Left ventricle myocardium inferior (tissue), 1 donor: ENCODE measurements at places on chromosomes 6 and 20. TPM values are rescaled to one million over a fixed set of nuclear protein-coding genes. Genes with fewer than 3 reads are reported as not detected.

Gene RIPPLY2
- not detected for total RNA-seq

Gene PAK5
- not detected for total RNA-seq

Gene CCDC167
- total RNA-seq: 28.1 TPM

Gene DNAJC5
- 42.8 TPM for total RNA-seq

Gene TCF21
- 5.3 TPM for total RNA-seq

Gene HLA-DOA
- total RNA-seq: 1.8 TPM

Gene NSFL1C
- 56.6 TPM for total RNA-seq

Gene TNNC2
- 0.33 TPM for total RNA-seq

DNA sequence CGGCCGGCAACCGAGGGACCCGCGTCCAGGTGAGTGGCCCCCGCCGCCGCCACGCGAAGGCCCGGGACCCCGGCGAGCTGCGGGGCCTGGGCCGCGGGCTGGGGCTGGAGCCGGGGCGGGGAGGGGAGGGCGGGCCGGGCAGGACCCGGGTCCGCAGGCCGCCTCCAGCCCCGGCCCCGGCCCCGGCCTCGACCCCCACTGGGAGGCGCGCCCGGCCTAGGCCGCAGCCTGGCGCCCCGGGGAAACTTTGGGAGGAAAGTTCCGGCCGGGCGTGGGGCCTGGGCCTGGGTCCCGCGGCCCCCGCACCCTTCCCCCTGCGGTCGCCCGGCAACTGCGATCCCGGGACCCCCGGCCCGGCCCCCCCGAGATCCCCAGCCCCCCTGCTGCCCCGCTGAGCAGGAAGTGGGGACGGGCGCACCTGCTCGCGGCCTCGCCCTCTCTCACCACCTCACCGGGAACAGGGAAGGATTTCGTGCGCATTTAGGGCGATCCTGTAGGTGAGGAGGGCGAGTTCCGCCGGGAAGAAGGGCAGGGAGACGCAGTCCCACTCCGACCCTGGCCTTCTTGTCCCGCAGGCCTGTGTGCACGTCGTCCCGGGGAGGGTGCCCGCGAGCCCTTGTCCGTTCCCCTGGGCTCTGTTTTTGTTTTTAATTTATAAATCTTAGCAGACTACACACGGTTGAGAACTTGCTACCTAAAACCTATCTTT, 402 bp downstream of the OSBPL2 start:
- DNase-seq: no peak

DNA sequence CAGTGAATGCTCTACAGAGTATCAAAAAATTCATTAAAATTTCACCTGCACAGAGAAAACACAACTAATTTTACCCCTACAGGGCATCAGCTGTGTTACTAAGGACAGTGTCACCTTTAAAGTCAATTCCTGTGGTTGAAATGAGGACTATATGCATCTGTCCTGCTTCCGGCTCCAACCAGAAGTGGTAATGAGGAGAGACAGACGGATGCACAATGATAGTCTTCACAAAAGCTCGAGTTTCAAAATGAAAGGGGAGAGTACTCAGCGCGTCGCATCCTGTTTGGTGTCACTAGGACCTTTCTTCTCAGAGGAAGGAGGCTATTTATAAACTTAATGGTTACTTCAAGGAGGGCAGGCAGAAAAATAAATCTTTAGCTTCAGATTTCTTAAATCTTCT, 86.5 kb downstream of the LYRM4 start:
- DNase-seq: no peak

DNA sequence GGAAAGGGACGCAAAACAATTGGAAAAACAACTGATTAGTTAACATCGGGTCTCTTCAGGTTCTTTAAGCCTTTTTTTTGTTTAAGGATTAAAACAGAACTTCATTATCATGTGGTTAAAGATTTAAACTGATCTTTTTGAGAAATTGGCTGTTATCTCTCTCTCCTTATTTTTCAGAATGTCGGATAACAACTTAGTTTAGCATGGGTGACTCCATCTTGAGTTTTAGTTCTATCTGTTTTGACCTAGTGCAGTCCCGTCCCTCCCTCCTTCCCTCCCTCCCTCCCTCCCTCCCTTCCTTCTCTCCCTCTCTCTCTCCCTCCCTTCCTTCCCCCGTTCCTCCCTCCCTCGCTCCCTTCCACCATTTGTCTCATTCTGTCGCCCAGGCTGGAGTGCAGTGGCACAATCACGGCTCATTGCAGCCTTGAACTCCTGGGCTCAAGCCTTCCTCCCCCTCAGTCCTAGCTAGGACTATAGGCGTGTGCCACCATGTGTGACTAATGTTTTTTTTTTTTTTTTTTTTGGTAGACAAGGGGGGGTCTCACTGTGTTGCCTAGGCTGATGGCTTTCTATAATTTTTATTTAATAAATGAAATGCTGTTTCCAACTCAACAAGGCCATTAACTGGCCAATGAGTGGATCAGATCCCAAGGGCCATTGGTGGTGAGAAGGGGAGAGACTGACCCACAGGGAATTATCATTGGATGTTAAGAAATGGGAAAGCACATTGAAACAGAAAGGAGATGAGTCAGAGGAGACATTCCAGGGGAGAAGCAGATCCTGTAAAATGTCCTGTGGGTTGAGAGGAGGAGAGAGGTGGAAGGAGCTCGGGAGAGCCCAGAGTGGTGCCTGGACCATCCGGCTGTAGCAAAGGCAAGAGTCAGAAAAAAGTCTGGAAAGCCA, 13.6 kb downstream of the BAK1 start:
- DNase-seq: no peak

DNA sequence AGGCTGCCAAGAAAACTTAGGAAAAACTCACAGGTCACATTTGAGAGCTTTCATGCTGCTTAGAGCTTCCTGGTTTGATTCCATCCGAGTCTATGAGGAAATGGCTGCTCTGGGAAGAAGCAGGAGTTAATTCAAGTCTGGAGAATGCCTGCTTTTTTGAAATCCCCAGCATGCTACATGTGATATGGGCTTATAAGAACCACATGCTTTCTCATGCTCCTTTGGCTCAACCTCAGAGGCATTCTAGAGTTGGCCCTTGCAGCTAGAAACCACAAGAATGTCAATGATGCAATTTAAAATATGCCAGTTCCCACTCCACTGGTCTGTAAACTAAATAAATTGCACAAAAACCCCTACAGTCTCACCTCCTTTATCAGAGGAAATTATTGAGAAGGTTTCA, 142.9 kb upstream of the OLIG3 start:
- DNase-seq: no peak

DNA sequence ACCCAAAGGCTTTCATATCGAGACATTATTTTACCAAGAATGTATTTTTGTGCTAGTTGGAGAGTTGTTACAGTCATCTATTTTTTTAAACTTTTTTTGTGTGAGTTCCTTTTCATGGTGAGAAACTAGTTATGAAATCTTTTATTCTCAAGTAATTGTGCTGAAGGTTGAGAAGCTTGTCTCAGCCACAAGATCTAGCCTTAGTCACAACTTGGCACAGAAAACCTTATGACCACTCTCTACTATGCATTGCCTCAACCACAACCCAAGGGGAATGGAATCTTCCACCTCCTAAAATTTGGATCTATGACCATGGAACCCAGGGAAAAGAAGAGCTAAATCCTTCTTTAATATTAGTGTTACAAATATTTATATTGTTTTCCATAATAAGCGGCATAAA, 58.5 kb downstream of the HS3ST5 start:
- no peak for DNase-seq

GRCh38 chr6:11909696-11910132, 102.4 kb upstream of the HIVEP1 start:
- no peak for DNase-seq

GRCh38 chr20:41617059-41617901, 897 bp downstream of the CHD6 start:
- DNase-seq: peak; percentile 24

- DNase-seq: no peak
Observed at GRCh38 chr6:87297119-87297518, 25.3 kb upstream of the SMIM8 start.

DNA sequence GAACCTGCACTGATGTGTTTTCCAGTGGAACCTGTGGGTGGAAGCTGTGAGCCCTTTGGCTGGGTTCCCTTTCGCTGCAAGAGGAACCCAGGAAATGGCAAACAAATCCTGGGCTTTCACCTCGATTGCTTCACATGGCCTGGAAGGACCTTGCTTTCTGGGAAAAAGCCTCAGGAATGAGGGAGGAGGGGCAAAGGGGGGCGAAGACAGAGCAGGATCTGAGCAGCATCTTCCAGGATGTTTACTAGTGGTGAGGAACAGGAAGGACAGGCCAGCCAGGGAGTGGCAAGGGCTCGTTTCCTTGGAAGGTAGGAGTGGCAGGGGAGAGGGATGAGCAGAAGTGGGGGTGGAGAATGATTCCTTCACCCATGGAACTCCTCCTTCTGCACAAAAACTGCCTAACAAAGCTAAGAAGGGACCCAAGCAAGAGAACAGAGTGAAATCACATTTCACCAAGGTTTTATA, 5.9 kb downstream of the SLC2A10 start:
- DNase-seq: no peak

DNA sequence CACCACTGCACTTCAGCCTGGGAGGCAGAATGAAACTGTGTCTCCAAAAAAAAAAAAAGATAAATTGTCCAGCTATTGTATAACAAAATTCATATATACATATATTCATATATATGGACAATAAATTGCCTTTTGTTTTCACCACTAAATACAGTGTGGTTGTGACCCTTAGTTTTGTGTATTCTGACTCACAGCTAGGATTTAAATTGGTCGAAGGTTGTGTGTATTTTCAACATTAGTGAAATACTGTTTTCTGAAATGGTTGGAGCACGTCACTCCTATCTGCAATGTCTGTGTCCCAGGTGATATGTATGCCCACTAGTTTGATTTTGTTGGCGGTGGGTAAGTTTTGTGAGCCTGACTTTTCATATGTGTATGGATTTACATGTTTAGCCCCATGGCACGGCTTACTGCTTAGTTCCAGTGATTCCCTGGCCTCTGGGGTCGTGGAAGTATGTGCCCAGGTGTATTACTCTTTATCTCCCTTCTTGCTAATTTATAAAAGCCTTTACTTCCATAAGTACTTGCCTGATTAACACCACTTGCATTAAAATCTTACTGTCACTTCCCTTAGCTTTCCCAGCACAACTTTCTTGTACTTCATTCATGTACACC, 33.3 kb downstream of the JARID2 start:
- DNase-seq: no peak

DNA sequence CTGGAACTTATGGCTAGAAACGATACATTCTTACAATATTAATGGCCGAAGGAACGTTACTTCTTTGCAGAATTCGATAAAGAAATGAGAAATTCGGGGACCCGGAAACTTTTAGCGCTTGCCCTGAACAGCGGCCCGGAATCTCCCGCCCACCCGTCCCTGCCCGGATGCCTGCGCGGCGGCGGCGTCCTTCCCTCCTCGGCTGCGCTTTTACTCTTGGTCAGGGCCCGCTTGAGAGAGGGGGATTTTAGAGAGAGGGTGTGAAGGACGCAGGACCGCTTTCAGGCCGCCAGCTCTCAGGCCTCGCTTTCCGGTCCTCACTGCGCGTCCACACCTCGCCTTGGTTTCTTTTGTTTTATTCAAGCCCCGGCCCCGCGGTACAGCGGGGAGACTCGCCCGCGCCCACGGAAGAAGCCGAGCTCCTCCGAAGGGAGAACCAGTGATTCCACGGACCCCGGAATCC, 243.7 kb downstream of the ARID1B start:
- peak; percentile 66 for DNase-seq

DNA sequence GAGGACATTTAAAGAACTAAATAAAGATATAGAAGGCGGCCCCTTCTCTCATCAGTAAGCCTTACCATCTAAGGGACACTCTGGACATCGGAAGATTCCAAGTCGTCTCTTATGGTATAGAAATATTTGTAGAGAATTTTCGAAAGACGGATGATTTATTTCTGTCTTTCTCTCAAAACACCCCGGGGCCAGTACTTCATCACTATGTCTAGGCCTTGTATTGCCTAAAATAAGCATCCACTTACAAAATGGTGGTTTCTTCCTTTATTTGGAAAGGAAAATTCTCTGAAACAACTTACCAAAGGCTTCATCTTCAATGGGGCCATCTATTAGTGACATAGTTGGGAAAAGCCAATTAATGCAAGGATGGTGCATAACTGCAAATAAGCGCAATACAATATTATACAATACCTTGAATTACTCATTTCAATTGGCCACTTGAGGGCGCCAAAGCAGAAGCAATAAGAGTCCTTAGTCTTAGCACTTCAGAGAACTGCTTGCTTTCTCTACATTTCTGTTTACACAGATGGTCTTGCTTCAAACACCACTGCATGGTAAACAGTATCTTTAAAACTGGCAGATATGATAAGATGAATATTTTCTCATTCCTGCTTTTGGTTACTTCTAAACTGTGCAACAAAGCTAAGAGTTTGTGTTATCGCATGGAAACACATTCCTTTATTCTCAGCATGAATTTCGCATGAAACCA, 113.2 kb downstream of the VIP start:
- peak; percentile 16 for DNase-seq

DNA sequence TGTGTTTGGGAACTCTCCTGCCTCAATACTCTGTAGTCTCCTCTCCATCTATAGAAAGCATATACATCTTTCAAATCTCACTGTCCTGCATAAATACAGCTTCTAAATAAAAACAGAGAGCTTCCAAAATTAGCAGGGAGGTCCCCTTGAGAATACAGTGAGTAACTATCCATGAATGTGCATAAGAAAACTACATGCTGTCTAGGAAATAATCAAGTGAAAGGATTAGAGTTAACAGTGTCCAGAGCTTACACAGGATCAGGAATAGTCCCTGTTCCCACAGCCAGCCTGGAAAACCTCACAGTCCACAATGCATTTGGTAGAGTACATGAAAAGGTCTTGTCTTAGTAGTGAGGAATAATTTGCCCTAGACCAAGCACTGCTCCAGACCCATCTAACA, 123.0 kb upstream of the POU3F2 start:
- no peak for DNase-seq

- DNase-seq: no peak
Observed at GRCh38 chr6:132054525-132054924, 103.4 kb upstream of the CCN2 start.

GRCh38 chr6:37727996-37728395, 30.3 kb upstream of the MDGA1 start:
- DNase-seq: no peak

DNA sequence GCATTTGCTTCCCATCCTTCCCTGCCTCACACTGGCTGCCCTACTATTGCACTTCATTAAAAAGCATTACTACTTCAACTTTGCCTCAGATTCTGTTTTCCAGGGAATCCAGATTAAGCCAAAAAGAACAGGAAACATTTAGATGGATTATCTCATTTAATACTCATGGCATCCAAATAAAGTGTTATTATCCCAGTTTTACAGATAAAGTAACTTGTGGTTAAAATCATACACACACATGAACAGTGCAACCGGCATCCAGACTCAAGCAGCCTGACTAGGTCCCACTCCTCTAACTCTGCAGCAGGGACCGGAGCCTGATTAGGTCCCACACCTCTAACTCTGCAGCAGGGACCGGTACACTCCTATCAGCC, 72.3 kb downstream of the GPR6 start:
- DNase-seq: no peak

DNA sequence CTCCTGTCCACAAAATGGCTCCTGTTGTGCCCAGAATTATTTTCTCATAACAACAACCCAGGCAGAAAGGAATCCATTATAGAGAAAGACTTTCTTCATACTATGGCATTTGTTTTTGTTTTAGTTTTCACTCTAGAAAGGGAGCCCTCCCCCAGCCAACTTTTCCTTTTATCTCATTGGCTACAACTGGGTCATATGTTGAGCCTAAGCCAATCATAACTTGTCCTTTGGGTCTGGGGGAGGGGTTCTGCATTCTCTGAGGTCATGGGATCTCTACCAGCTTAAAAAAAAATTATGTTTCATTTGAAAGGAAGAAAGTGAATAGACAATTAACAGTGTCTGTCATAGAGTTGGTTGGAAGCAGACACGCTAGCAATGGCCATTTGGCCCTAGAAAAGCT, 177.6 kb downstream of the AIG1 start:
- no peak for DNase-seq

GRCh38 chr6:157668713-157669112, 154.3 kb upstream of the SNX9 start:
- no peak for DNase-seq
